ENCODE measurements at places on chromosomes 12 and 14.
A peak's percentile ranks its signal among the peaks of the same experiment; 100 is the strongest.

DNA sequence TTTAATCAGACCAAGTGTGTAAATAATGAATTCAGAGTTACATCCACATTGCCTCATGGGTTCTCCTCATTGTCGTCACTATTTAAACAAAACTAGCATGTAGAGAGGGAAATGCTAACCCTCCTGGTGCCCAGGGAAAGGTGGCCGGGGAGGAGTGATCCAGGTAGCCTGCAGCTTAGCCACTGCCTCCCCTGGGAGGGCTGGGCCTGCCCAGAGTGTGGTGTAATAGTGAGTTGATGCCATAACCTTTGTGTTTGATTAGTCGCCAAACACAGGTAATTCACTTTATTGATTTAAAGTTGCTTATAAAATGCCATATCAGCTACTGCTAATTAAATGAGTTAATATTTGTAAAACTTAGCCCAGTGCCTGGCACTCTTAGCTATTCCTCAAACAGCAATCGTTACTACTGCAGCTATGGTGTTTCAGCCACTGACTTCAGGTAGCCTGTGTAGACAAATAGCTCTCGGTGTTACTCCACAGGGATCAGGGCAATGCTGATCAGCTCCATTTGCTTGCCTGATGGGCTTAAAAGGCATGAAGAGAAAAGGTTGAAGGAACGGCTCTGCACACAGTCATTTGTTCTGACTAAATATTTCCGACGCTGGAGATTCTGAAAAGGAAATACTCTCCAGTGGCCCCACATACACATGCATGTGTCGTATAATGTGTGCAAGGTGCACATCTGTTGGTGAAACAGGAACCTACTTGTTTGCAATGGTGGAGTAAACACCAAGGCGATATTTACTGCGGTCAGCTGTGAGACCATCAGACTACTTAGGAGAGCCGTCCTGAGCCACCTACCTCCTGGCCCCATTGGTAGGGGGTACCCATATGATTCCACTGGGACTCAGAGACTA, 45.7 kb upstream of the PRMT8 start:
- DNase-seq, result no peak

DNA sequence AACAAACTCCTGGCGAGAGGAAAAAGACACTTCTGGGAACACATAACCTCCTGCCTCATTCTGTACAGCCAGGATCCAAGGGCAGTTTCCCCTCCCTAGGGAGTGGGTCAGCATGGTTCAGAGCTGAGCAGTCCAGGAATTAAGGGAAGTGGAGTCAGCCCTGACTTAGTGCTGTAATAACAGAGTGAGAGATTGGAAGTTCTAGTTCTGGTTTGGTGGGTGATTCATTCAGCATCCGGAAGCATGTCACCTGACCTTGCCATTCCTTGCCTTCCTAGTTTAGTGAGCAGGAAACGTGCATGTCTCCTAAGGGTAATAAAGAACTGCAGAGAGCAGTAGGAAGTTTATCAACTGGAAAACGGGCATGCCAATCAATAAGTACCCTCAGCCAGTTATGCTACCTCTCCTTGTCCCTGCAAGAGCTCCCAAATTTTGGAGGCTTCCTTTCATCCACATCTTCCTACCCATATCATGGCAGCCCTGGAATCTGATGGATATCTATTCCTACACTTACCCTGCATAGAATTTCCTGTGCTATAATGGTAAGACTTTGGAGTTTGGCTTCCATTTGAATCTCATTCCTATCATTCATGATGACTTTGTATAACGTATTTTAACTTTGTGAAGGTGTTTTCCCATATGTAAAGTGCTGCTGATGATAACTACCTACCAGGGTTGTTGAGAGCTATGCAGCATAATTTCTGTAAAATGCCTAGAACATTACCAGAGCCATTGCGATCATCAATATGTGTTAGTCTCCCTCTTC, 28.5 kb upstream of the MAGOHB start:
- peak; percentile 65 for DNase-seq

GRCh38 chr14:89251061-89251460, 166.0 kb downstream of the FOXN3 start:
- no peak for DNase-seq

GRCh38 chr12:50326590-50327284, 43.4 kb upstream of the LIMA1 start:
- DNase-seq, result peak; percentile 68

DNA sequence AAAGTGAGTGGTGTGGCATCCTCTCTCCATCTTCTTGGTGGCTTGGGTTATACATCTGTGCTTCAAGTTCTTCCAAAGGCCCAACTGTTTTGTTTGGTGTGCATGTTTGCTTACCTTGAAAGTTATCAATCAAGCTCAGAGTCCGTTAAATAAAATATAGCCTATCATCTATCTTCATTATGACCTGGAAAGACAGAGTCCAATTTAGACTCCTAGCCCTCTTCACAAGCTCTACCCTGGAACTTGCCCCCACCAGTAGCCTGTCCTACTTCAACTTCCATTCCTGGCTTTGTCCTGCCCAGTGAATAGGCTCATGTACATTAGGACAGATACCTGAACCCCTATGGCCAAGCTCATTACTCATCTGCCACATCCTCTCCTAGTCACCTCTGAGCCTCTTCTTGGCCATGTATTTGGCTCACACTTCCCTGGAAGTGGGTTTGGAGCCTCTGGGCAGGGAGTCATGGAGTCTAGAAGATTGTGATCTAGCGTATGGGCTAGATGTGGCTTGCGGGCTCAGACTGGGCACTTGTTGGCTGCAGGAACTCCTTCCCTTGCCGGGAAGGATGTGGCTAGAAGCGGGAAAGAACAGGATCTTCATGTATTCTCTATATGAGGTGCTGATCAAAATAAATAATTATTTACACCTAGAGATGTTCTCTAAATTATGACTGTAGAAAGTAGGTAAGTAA, 6.4 kb upstream of the SSTR1 start:
- DNase-seq, result no peak

GRCh38 chr12:54133772-54134375, 54.9 kb downstream of the SMUG1 start:
- no peak for DNase-seq

DNA sequence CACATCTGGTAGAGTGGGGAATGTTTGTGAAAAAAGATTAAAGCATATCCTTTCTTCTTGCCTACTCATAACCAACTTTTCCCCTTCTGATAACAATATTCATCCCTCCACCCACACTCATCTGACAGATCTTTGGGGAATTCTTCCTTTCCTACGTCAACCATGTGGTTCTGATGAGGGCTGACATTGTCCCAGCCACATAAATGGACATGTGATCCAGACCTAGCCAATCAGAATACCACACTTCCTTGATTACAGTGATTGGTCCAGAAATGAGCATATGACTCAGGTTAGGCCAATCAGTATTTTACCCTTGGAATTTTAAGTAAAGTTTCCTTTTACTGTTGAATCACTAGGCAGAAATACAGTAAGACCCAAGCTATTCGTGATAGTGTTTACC, 58.9 kb downstream of the GPR65 start:
- DNase-seq, result no peak
